ENCODE measurements at places on chromosomes 1 and 21. TPM values are rescaled to one million over a fixed set of nuclear protein-coding genes. Genes with fewer than 3 reads are reported as not detected.
A peak's percentile ranks its signal among the peaks of the same experiment; 100 is the strongest.

DNA sequence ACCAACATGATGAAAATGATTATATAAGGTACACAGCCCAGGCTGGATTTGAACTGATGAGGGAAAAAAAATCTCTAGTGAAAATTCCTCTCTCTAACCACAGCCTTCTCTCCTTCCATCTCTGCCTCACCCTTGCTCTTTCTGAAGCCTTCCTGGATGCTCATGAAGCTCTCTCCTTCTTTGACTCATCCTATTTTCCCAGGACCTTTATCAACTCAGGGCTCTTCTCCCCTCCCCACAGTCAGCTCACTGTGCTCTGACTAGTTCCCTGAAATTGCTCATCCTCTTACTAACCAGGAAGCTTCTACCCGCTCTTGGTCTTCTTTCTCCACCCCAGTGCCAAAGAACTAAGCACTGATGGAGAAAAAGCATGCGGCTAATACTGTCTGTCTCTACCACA is 46.4 kb upstream of the ERG start:
- no peak overlapping the region for H3K4me3 ChIP-seq
- DNase-seq, result no peak
- H3K4me1 ChIP-seq, result no peaks in the 10 kb centered on the region
- H3K27me3 ChIP-seq, result no peaks in the 10 kb centered on the region
- no peak overlapping the region for H3K27ac ChIP-seq

GRCh38 chr1:109499661-109500536 is 6.0 kb downstream of the CYB561D1 start:
- peak overlapping the region; percentile 72 for H3K27ac ChIP-seq
- peaks cover 16% of the 10 kb centered on the region for H3K4me1 ChIP-seq
- H3K4me3 ChIP-seq, result no peak overlapping the region
- H3K36me3 ChIP-seq, result peaks cover 21% of the 10 kb centered on the region
- DNase-seq, result no peak

DNA sequence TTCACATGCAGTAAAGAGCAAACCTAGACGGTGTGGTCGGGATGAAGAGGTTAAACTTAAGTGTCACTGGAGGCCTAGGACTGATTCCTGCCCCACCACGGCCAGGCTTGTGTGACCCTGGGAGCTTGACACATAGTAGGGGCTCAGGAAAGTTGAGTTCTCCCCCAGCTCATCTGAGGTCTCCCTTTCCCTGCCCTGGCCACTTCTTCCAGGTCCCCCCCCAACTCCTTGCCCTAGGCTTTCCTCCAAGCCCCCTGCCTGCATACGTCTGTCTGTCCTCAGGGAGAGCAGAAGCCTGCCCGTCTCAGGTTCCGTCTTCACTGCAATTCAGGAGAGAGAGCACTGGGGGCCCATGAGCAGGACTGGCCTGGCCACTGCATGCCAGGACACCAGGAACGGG is 225.8 kb downstream of the PTPRU start:
- no peaks in the 10 kb centered on the region for H3K36me3 ChIP-seq
- no peaks in the 10 kb centered on the region for H3K27me3 ChIP-seq
- H3K4me1 ChIP-seq, result no peaks in the 10 kb centered on the region
- H3K27ac ChIP-seq, result no peak overlapping the region
- no peak overlapping the region for H3K4me3 ChIP-seq

KCNT2 gene
- total RNA-seq, result 15.6 TPM

GRCh38 chr1:83497563-83497962 is 501.4 kb downstream of the TTLL7 start:
- H3K36me3 ChIP-seq, result no peaks in the 10 kb centered on the region
- no peak overlapping the region for H3K27ac ChIP-seq
- H3K27me3 ChIP-seq, result no peaks in the 10 kb centered on the region

DNA sequence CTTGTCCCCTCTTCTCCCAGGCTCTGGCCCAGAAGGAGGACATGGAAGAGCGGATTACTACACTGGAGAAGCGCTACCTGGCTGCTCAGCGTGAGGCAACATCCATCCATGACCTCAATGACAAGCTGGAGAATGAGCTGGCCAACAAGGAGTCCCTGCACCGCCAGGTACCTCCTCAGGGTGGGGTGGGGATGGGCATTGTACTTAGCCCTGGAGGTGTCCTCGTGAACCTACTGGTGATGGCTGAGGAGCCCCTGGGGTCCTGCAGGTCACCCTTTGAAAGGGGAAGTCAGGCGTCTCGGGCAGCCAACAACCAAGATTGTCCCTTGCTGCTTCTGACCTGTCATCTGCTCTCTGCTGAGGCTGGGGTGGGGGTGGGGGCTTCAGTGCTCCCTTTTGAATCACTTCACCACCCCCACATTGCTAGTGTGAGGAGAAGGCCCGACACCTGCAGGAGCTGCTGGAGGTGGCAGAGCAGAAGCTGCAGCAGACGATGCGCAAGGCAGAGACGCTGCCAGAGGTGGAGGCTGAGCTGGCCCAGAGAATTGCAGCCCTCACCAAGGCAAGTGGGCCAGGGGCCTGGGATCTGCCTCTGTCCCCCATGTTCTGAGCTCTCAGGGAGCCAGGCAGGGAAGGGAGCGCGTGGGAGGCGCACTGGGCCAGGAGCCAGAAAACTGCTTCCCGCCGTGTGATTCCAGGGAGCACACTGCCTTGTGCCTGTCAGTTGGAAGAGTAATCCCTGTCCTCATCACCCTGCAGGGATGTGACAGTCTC is 19.7 kb downstream of the PPFIA4 start:
- no peak overlapping the region for H3K4me3 ChIP-seq
- H3K27me3 ChIP-seq, result no peaks in the 10 kb centered on the region
- DNase-seq, result no peak
- H3K36me3 ChIP-seq, result no peaks in the 10 kb centered on the region
- H3K4me1 ChIP-seq, result no peaks in the 10 kb centered on the region

- no peaks in the 10 kb centered on the region for H3K27me3 ChIP-seq
- H3K27ac ChIP-seq, result no peak overlapping the region
- DNase-seq, result no peak
These were observed 107.2 kb downstream of the AKT3 start for GRCh38 chr1:243742819-243743218.

GRCh38 chr1:205811660-205812059 is 1.3 kb downstream of the SLC41A1 start:
- no peaks in the 10 kb centered on the region for H3K27me3 ChIP-seq
- H3K4me1 ChIP-seq, result peaks cover 63% of the 10 kb centered on the region
- H3K36me3 ChIP-seq, result no peaks in the 10 kb centered on the region

C8B gene
- total RNA-seq, result not detected

GRCh38 chr21:45894906-45895777 is 86.4 kb upstream of the COL6A1 start:
- H3K4me3 ChIP-seq, result no peak overlapping the region
- no peaks in the 10 kb centered on the region for H3K36me3 ChIP-seq
- H3K27me3 ChIP-seq, result no peaks in the 10 kb centered on the region
- peaks cover 4% of the 10 kb centered on the region for H3K4me1 ChIP-seq
- H3K27ac ChIP-seq, result no peak overlapping the region

DNA sequence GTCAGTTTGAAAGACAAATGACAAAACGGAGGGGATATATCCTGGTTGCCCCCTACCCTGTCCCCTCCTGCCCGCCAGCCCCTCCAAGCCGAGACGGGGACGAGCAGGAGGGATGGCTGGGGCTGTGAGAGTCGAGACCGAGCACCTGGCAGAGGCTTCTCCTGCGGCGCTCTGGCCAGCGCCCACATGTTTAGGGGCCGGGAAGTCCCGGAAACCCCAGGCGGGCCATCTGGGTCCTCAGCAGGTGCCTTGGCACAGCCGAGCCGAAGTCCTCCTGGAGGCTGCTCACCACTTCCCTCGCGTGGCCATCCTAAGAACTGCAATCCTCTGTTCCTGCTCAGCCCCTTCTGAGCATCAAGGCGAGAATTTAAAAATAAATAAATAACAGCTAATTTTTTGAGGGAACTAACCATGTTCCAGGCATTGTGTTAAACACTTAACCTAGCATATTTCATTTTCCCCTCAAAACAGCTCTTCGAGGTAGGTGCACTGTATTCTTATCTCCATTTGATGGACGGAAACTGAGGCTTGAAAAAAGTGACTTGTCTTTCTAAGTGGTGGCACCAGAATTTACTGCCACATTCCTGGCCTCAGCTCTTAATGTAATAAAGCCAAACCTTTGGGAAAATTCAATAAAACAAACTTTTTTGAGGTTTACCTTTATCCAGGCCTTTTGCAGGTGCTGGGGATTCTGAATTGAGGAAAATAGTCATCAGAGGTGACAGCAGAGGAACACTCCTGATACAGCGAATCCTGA is 3.5 kb upstream of the RIMS3 start:
- DNase-seq, result no peak
- H3K4me3 ChIP-seq, result peak overlapping the region; percentile 54
- no peaks in the 10 kb centered on the region for H3K27me3 ChIP-seq
- H3K36me3 ChIP-seq, result no peaks in the 10 kb centered on the region
- peaks cover 28% of the 10 kb centered on the region for H3K4me1 ChIP-seq
